ENCODE measurements at places on chromosomes 5 and 9.

DNA sequence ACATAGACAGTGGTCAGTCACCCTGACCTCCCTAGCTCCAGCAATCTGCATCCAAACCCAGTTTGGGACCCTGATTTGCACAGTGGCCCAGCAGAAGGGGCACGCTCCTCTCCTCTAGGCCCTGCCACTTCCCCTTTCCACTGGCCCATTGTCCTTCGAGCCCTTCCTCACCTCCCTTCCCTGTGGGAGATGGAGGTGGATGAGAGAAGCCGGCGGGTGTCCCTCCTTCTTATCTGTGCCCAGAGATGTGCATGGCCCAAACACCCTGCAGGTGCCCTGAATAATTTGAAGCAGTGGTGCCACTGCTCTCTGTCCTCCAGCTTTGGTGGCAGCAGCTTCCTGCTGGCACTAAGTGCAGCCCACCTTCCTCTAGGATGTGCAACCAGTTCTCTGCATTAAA, 140.0 kb downstream of the BARX1 start:
- DNase-seq = no peak

- no peak for DNase-seq
These were observed 307.4 kb downstream of the NFIB start for GRCh38 chr9:14006386-14007187.

DNA sequence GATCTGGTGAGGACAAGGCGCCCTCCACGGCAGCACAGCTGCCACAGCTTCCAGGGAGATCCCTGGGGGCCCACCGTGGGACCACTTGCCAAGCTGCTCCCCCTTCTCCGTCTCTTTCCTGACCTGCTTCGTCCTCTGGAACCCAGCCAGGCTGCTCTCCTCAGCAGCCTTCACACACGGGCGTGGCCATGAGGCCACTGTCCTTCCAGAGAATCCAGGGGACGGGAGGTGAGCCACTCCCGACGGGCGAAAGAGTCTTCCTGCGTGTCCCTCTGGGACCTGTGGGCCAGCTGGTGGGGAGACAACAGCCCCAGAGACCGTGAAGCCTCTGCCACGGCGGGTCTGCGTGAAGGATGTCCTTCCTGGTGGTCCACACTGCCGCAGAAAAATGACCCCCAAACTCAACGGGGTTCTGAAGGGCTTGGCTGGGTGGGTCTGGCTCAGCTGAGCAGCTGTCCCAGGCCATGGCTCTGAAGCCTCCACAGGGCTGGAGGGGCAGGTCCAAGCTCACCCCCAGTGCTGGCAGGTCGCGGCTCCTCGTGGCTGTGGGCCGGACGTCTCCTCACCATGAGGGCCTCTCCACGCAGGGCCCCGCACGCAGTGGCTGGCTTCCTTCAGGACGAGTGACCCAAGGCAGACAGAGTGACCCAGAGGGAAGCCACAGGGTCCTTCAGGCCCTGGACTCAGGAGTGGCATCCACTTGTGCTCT, 47.4 kb upstream of the NKD2 start:
- no peak for DNase-seq

DNA sequence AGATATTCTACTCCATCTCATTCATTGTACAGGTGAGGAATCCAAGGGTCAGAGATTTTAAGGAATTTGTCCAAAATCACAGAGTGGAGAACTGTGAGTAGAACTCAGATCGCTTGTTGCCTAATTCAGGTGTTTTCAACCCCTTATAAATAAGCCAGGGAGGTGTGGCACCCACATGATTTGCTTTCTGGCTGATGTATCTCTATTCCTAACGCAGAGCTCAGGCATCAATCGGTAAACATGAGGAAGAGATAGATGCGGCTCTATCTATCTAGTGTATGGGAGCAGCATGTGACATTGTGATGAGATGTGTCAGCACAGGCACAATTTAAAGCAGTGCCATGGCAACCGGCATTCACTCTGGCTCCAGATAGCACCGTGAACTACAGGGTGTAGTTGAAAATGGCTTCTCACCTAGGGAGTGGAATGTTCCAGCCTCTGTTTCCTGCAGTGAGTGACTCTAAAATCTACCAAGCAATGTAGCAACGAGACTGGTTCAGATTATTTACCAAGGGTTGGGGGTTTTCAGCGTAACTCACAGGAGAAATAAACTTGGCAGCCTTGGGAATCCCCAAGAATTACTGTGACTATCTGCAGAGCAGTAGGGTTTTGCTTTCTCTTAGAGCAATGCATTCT, 53.4 kb upstream of the SUB1 start:
- DNase-seq = no peak

DNA sequence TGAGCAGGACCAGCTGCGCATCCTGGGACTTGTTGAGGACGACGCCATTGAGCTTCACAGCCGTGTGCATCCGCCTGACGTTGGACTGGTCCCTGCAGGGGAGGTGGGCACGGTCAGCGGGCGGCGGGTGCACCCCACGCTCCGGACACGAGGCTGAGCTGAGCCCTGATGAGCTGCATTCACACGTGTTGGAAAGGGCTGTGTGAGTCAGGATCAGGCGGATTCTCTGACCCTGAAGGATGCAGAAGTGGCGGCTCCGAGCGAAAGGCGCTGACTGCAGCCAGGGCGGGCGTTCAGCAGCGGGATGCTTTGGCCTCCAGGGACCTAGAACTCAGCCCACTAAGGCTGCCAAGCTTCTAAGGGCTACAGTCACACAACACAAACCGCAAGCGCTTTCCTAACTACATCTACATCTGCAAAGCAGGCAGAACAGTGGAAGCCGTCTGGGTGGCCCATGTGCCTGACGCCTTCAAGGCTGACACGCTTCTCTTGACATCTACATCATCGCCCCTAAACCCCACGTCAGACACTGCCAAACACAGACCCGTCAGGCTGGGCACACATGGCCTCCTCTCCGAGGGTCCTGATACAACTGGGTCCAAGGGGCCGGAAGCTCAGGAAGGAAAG, 44.9 kb downstream of the NKD2 start:
- no peak for DNase-seq

DNA sequence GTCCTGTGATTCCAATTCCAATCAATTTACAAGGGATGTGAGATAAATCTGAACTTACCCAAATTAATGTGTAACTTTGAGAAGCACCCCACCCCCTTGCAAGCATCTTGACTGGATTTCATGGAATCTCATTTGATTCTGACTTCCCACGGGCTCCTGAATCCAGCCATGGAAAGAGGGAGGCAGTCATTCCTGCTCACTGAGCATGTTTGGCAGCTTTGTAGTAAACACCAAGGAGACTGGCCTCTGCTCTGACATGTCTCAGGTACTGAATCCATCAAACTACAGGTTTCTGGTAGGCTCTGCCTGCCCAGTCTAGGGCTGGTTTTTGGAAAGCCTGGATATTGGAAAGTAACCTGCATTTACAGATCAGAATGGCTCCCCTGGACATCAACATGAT, 357.6 kb downstream of the ARHGEF28 start:
- no peak for DNase-seq

DNA sequence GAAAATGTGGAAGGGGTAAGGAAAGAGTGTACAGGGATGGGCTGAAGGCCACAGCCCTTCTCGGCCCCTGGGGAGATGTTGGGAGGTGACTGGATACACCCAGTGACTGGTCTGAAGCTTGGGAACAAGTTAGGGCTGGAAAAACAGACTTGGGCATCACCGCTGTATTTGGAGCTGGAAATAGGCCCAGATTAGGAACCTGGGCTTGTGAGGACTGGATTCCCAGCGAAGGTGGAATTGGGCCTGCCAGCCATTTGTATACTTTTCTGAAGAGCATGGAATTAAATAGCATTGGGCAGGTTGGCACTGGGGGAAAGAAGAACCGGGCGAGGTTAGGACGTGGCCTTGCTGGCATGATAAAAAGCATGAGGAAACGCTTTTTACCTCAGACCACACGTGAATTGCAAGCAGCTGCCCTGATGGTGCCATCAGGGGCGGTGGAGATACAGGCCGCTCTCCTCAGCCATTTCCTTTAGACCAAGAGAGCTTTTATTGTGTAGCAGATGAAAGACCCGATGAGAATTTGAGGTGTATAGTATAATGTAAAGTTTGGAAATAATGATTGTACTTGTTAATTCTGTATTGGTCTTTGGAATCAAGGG, 37.8 kb downstream of the OTULIN start:
- no peak for DNase-seq

DNA sequence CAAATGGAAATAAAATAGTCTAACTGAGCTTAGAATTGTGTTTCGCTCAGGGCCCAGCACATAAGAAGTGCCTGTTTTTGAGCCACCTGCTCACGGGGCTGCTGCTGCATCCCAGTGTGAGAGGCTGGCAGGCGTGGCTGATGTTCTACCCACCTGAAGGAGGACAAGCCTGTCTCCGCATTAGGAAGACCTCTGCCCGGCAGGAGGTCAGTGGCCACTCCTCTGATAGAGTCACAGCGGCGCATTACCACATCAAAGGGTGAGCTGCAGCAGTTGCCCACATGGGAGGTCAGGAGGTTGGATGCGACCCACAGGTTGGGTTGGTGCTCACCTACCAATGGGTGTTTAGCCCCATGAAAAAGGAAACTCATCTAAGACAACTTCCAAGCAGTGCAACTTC, 3.7 kb upstream of the SLC6A7 start:
- no peak for DNase-seq
